Neural progenitor cell (in vitro differentiated cells): ENCODE measurements at places on chromosomes 7 and 10.

GRCh38 chr7:102305414-102306268 lies 19.0 kb downstream of the SH2B2 start:
- H3K4me1 ChIP-seq, result peaks cover 11% of the 10 kb centered on the region
- H3K36me3 ChIP-seq, result no peaks in the 10 kb centered on the region
- H3K27ac ChIP-seq, result no peak overlapping the region
- H3K4me3 ChIP-seq, result no peak overlapping the region

DNA sequence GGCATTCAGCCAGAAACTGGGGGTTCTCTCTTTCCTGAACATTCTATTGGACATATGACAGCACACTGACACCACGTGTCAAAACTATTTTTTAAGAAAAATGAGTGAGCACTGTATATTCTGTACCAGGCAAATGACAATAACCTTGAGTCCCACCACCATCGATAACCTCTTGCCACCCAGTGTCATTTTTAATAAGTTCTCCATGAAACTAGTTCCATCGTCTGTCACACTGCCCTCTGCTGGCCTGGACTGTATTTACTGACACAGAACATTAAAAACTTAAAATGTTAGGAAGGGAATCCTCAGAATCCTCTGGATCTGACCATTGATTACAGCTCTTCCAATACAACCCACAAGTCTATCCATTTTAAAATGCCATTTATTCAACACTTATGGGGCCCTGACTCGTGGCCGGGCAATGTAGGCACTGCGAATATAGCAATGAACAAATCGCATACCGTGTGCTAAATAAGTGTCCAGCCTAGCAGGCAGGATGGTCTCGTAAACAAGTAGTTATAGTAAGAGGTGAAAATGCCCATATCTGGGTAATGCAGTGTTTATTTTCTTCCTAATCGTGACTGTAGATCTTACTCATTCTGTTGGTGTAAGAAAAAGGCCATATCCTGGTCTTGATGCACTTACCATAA lies 35.9 kb upstream of the CACNB2 start:
- no peak overlapping the region for H3K27ac ChIP-seq
- no peaks in the 10 kb centered on the region for H3K4me1 ChIP-seq
- no peaks in the 10 kb centered on the region for H3K27me3 ChIP-seq
- H3K4me3 ChIP-seq, result no peak overlapping the region

- H3K36me3 ChIP-seq, result no peaks in the 10 kb centered on the region
- H3K4me3 ChIP-seq, result no peak overlapping the region
- H3K27me3 ChIP-seq, result no peaks in the 10 kb centered on the region
- H3K27ac ChIP-seq, result no peak overlapping the region
Measured at GRCh38 chr7:121620206-121620605, 224.1 kb upstream of the FAM3C start.

GRCh38 chr10:131954356-131954965 lies 27.3 kb downstream of the BNIP3 start:
- no peaks in the 10 kb centered on the region for H3K36me3 ChIP-seq
- H3K4me1 ChIP-seq, result no peaks in the 10 kb centered on the region
- no peak overlapping the region for H3K4me3 ChIP-seq

DNA sequence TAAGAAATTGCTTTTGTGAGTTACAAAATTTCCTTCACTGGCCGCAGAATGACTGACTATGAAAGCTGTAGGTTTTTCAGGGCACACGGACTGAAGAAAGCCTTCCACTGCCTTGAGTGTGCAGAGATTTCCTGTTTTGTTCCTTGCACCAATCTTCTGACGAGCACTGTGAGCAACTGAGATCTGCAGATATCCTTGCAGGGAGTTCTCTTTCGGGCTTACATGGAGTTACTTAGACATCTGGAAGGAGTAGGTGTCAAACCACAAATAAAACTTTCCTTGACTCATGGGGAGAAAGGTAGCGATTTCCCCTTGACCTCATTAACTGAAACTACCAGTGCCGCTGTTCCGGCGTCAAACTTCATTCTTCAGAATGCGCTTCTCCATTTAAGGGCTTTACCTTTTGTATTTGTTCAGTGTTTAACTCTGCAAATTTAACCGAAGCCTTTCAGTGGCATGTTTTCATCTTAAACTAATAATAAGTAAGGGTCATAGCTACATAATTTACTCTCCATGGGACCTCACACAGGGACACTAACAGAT lies 1175.3 kb downstream of the GATA3 start:
- H3K36me3 ChIP-seq, result no peaks in the 10 kb centered on the region
- no peak overlapping the region for H3K4me3 ChIP-seq
- no peaks in the 10 kb centered on the region for H3K27me3 ChIP-seq
- DNase-seq, result no peak
- peaks cover 9% of the 10 kb centered on the region for H3K4me1 ChIP-seq

- DNase-seq, result peak; percentile 7
- H3K4me1 ChIP-seq, result peaks cover 33% of the 10 kb centered on the region
- H3K4me3 ChIP-seq, result no peak overlapping the region
- no peaks in the 10 kb centered on the region for H3K36me3 ChIP-seq
- no peak overlapping the region for H3K27ac ChIP-seq
- no peaks in the 10 kb centered on the region for H3K27me3 ChIP-seq
Measured at GRCh38 chr7:9962742-9963141, 1010.9 kb upstream of the PHF14 start.

GRCh38 chr10:121375172-121375571 lies 223.1 kb downstream of the FGFR2 start:
- H3K27ac ChIP-seq, result no peak overlapping the region
- H3K27me3 ChIP-seq, result no peaks in the 10 kb centered on the region
- peak; percentile 40 for DNase-seq
- H3K36me3 ChIP-seq, result no peaks in the 10 kb centered on the region
- peaks cover 10% of the 10 kb centered on the region for H3K4me1 ChIP-seq

GRCh38 chr10:82643601-82644000 lies 768.6 kb downstream of the NRG3 start:
- no peaks in the 10 kb centered on the region for H3K4me1 ChIP-seq
- no peaks in the 10 kb centered on the region for H3K27me3 ChIP-seq
- DNase-seq, result no peak
- H3K4me3 ChIP-seq, result no peak overlapping the region
- no peaks in the 10 kb centered on the region for H3K36me3 ChIP-seq
- no peak overlapping the region for H3K27ac ChIP-seq

GRCh38 chr10:114458216-114458920 lies 54.1 kb upstream of the AFAP1L2 start:
- DNase-seq, result no peak
- H3K4me3 ChIP-seq, result no peak overlapping the region
- H3K4me1 ChIP-seq, result no peaks in the 10 kb centered on the region

DNA sequence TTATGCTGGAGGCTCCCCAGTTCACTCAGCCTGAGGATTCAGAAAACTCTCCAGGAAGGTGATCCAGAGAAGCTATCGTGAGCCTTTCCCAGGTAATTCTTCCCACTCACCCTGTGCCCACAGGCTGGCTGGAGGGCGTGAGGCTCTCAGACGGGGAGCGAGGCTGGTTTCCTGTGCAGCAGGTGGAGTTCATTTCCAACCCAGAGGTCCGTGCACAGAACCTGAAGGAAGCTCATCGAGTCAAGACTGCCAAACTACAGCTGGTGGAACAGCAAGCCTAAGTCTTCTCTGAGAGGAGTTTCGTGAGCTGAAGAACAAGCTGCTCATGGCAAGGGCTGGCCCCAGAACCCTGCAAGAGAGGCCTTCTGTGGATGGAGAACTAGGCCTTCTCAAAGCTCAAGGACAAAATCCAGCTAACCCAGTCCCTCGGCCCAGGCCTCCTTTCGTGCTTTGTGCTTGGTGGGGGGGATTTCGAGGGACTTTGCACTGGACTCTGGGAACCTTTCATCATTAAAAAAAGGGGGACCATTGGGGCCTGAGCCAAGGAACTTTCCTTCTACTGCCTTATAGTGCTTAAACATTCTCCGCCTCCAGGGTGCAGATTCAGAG lies 23.6 kb downstream of the NOBOX start:
- H3K27ac ChIP-seq, result no peak overlapping the region
- no peaks in the 10 kb centered on the region for H3K4me1 ChIP-seq
- no peaks in the 10 kb centered on the region for H3K27me3 ChIP-seq
- no peak overlapping the region for H3K4me3 ChIP-seq
- no peak for DNase-seq
- H3K36me3 ChIP-seq, result no peaks in the 10 kb centered on the region

GRCh38 chr7:28643188-28643569 lies 230.9 kb downstream of the CREB5 start:
- H3K27ac ChIP-seq, result no peak overlapping the region
- no peak overlapping the region for H3K4me3 ChIP-seq
- H3K27me3 ChIP-seq, result no peaks in the 10 kb centered on the region
- no peaks in the 10 kb centered on the region for H3K36me3 ChIP-seq
- H3K4me1 ChIP-seq, result no peaks in the 10 kb centered on the region
- DNase-seq, result no peak

DNA sequence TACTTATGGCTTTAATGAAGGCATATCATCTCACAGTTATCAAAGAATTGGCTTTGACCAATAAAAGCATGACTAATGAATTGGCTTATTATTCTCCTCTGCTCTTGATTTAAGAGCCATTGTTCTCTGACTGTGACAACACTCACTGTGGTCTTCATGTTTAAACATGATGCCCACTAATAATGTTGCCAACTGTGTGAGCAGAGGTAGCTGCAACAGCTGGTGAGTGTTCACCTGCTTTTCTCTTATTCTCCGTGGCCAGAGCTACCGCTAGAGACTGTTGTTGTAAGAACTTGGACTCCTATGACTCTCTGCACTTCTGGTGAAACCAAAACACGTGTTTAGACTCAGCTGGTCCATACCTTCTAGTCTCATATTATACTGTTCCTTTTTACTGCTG lies 335.9 kb downstream of the XPNPEP1 start:
- no peak overlapping the region for H3K27ac ChIP-seq
- DNase-seq, result no peak
- H3K4me1 ChIP-seq, result peaks cover 4% of the 10 kb centered on the region
- no peaks in the 10 kb centered on the region for H3K36me3 ChIP-seq
- no peak overlapping the region for H3K4me3 ChIP-seq

DNA sequence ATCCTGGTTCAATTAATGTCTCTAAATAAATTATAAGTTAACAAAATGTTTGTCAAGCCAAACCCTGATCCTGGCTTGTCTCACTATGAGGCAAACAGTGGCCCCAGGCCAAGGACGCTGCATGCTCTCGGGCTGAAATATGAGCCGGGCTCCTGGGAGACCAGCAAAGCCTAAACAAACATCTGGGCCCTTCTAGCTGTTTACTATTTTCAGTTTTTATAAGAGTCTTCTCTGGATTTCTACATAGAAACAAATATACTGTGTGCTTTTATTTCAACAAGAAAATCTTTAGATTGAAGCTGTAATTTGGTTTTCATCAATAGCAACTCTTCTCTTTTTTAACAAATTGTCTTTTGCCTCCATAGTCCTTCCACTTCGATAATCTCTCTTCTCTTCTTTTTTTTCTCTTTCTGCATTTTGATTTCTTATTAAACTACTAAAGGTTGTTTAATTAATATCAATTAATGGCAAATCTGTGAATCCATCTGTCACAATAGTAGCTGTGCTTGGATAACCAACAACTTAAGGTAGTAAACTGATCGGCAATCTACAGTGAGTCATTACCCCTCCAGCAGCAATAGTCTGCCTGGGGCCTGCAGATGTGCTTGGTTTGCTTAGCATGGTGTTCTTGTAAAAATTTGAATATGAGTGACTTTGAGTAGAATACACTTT lies 83.3 kb upstream of the DNAJC1 start:
- no peaks in the 10 kb centered on the region for H3K36me3 ChIP-seq
- H3K27me3 ChIP-seq, result no peaks in the 10 kb centered on the region
- no peak overlapping the region for H3K4me3 ChIP-seq
- no peak overlapping the region for H3K27ac ChIP-seq

- no peaks in the 10 kb centered on the region for H3K27me3 ChIP-seq
- no peak overlapping the region for H3K4me3 ChIP-seq
Measured at GRCh38 chr7:142024547-142024946, 28.9 kb downstream of the MGAM start.

DNA sequence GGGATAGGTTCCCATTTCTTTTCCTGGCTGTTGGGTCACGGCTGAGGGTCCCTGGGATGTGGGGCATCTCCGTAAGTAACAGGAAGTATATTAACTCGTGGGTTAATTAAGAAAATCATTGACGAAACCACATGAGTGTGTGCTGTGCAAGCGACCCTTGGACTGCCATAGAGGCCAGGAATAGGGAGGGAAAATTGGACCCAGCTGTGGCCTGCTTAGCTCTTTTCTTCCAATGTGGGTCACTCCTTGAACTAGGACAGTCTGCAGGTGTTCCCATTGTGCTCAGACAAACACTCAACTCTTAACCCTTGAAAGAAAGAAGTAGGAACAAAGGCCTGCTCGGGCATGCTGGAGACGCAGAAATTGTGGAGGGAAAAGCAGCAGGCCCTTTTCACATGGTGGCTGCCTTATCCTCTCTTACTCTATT lies 25.6 kb upstream of the PLEKHA1 start:
- peak overlapping the region; percentile 91 for H3K27ac ChIP-seq
- H3K4me1 ChIP-seq, result peaks cover 33% of the 10 kb centered on the region
- no peaks in the 10 kb centered on the region for H3K27me3 ChIP-seq
- H3K36me3 ChIP-seq, result no peaks in the 10 kb centered on the region
- DNase-seq, result peak; percentile 85
- H3K4me3 ChIP-seq, result peak overlapping the region; percentile 28

- no peak for DNase-seq
- no peaks in the 10 kb centered on the region for H3K36me3 ChIP-seq
- H3K27ac ChIP-seq, result no peak overlapping the region
- no peak overlapping the region for H3K4me3 ChIP-seq
- no peaks in the 10 kb centered on the region for H3K4me1 ChIP-seq
- no peaks in the 10 kb centered on the region for H3K27me3 ChIP-seq
Measured at GRCh38 chr10:6643962-6644361, 63.9 kb upstream of the PRKCQ start.

DNA sequence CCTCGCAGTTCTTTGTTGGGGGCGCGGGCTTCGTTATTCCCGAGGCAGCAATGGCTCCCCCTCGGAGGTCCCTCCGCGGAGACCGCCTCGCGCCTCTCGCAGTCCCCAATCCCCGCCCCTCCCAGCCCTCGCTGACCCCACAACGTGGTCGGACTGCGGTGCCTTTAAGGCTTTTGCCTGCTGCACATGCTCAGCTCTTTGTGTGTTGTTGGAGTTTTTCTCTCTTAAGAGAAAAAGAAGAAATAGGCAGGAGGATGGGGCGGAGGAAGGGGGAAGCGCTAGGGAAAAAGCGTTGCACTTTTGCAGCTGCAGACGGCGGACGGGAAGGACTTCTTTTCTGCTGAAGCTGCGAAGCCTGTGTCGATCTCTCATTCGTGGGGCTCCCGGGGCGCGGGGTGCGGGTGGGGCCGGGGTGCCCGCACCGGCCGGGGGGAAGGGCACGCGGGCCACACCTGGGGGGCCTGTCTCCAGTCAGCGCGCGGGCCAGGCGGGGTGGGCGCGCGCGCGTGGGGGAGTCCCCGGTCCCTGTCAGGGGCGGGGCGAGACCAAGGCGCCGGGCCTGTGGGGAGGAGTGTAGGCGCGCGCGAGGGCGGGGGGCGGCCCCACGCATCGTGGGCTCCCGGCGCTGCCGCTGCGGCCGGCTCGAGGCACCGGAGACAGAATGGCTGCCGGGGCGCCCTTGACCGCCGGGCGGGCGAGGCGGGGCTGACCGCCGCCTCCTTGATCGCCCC lies 445 bp upstream of the ATRNL1 start:
- peaks cover 64% of the 10 kb centered on the region for H3K27me3 ChIP-seq
- DNase-seq, result peak; percentile 80
- no peaks in the 10 kb centered on the region for H3K4me1 ChIP-seq
